Stimulated activated naive CD8-positive, alpha-beta T cell treated with anti-CD3 and anti-CD28 coated beads, Interleukin-15, amount 100 ng/mL, for 72 hours (primary cell): ENCODE measurements at places on chromosomes 2 and 18.

GRCh38 chr2:9419541-9419940, 3.8 kb downstream of the ITGB1BP1 start:
- DNase-seq, result no peak

DNA sequence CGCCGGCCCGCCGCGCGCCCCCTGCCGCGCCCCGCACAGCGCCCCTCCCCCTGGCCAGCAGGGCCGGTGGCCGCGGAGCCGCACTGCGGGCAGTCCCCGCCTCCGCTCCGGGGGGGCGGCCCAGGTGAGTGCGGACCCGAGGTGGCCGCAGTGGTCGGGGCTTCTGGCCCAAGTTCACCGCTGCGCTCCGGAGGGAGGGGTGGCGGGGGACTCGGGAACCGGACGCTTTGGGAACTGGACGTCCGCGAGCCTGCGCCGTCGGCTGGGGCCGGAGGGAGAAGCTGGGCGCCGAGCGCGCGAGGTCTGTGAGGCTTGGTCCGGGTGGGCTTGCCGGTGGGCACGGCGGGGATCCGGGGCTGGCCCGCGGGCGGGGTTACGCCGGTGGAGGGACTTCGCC, 591 bp upstream of the LDLRAD4 start:
- DNase-seq, result peak; percentile 39

GRCh38 chr18:37449618-37450017, 116.0 kb downstream of the CELF4 start:
- no peak for DNase-seq

GRCh38 chr2:15829985-15830384, 110.4 kb upstream of the MYCN start:
- DNase-seq, result no peak

DNA sequence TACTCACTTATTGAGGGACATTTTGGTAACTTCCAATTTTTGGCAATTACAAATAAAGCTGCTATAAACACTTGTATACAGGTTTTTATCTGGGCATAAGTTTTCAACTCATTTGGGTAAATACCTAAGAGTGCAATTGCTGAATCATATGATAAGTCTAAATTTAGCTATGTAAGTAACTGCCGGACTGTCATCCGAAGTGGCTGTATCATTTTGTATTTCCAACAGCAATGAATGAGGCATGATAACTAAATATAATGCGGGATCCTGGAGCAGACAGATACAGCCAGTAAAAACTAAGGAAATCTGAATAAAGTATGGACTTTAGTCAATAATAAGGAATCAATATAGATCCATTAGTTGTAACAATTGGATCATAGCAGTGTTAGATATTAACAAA, 156.5 kb upstream of the RMP24 start:
- no peak for DNase-seq

DNA sequence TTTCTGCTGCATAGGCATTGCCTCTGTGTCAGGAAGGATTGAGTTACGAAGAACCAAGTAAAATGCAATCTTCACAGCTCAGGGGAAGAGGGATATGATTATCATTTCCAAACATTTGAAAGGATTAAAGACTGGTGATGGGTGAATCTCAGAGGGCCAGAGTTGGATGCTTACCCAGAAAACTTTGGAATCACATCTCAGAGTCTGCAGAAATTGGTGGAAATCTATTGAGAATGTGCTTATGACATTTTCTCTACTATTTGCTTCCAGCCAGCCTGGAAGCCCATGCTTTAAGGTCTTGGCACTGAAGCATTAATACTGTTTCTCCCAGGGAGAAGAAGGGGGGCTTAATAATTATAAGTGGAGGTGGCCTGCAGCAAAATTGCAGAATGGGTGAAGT, 1301.4 kb upstream of the PIK3C3 start:
- no peak for DNase-seq

GRCh38 chr18:23378302-23378686, 74.8 kb upstream of the RIOK3 start:
- DNase-seq, result no peak

GRCh38 chr2:129008055-129008880, 689.6 kb upstream of the HS6ST1 start:
- DNase-seq, result no peak
